ENCODE measurements at places on chromosomes 2 and 18.

DNA sequence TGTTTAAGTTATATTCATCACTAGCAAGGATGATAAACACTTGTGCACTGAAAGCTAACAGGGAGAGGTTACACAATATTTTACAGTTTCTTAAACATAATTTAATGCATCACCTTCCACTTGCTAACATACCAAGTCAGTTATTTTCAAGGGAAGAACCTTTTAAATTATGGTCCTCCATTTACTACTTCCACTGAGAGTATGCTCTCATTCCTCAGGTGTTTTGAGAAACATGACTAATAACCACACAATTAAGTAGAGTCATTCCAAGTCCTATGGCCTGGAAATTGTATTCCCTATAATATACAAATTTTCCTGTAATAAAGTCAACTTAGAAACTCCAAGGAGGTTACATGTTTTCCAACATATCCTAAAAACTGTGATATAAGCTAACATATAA is 152.3 kb upstream of the STON1 start:
- no peak for DNase-seq

DNA sequence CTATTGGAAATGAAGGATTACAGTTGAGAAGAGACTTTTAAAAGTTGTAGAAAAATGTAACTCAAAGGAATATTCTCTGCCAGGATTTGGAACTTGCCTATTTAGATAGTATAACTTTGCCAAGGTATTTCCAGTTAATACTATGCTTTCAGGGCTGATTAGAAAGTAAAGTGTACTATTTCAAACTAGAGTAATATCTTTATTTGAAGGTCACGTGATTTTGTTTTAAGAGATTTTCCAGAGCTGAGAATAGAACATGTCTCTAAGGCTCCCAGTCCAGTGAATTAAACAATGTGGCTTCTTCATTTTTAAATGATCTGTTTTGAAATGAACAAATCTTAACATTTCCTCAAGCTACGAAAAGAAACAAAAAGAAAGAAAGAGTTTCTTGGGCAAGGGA is 53.9 kb downstream of the CCDC148 start:
- no peak for DNase-seq

DNA sequence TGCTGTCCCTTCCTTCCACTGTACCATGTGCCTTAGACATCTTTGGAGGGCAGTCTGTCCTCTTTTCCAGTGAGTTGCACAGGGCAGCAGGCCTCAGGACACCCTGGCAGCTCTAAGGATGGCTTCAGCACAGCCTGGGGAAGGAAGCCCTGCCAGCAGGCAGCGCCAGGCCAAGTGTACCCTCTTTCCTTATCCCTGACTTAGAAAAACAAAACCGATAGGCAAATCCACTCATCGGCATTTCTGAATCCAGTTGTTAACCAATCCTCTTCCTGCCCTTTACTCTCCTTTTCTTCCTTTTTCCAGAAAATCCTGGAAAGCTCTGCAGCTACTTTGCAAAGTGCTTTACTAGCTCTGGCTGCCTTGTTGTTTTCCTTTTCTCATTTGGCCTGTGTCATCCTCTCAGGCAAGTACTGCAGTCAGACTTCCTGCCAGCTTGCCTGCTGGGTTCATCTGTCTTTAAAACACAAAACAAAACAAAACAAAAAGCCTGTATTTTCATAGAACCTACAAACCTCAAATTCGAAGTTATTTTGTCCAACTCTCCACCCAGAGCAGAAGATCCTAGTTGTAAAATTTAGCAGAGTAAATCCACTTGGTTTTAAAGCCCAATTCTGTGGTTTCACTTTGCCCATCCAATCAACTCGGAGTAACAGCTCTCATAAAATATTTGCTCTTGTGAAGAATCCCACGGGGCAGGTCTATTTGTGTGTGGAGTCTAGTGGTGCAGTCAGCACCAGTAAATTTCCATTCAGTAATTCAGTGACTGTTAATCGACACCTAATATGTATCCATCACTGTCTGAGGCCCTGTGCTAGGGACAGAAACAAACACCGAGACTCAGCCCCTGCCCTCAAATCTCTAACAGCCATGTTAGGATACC is 45.2 kb downstream of the PCBP1 start:
- DNase-seq: peak; percentile 57

DNA sequence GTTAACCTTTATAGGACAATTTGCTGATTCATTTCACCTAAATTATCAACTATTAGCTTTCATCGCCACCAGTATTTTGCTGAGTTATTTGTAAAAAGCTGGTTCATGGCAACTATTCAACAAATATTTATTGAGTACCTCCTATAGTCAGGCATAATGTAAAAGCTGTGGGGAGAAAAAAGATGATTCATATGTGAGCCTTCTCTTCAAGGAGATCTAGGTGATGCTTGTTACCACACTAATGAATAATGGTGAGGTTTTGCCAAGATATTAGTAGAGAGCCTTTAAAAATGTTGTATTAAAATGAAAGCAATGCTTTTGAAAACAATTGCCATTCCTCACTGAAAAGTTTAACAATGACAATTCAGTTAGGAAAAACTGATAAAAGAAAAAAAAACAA is 187.8 kb downstream of the ANKRD44 start:
- DNase-seq: no peak

- no peak for DNase-seq
Measured at GRCh38 chr2:169129703-169130243, 60.4 kb downstream of the DHRS9 start.

- no peak for DNase-seq
Measured at GRCh38 chr2:158194229-158194628, 92.6 kb downstream of the UPP2 start.

- DNase-seq: no peak
Measured at GRCh38 chr2:186303091-186303490, 183.0 kb upstream of the ZC3H15 start.

DNA sequence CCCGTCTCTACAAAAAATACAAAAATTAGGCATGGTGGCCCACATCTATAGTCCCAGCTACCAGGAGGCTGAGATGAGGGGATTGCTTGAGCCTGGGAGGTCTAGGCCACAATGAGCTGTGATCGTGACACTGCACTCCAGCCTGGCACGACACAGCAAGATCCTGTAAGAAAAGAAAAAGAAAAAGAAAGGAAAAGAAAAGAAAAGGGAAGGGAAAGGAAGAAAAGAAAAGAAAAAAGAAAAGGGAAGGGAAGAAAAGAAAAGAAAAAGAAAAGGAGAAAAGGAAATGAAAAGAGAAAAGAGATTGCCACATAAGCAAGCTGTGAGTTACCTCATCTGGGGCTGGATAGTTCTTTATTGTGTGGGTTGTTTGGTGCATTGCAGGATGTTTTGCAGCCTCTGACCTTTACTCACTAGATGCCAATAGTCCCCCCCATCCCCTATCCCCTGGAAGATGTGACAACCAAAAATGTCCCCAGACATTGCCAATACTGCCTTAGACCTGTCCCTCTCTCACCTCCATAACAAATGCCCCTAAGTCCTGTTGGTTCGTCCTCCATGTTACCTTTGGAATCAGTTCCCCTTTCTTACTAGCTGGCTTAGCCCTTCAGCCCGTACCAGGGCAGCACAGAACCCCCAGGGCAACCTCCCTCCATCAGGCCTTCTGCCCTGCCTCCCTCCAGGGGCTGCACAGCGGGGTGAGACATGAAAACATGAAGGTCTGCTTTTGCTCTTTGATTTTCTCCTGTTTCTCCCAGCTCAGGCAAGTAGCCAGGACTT is 8.9 kb downstream of the ASPRV1 start:
- DNase-seq: no peak

GRCh38 chr2:67179526-67179925 is 217.6 kb upstream of the ETAA1 start:
- no peak for DNase-seq

- DNase-seq: peak; percentile 92
Measured at GRCh38 chr2:191115391-191115790, 35.4 kb downstream of the STAT4 start.

GRCh38 chr2:43676322-43677050 is at the start of gene C1GALT1C1L:
Gene C1GALT1C1L, minus strand, starts transcription at chr2:43676429. Its CDS starts 107 bp downstream, at chr2:43676322.
- peak; percentile 58 for DNase-seq

DNA sequence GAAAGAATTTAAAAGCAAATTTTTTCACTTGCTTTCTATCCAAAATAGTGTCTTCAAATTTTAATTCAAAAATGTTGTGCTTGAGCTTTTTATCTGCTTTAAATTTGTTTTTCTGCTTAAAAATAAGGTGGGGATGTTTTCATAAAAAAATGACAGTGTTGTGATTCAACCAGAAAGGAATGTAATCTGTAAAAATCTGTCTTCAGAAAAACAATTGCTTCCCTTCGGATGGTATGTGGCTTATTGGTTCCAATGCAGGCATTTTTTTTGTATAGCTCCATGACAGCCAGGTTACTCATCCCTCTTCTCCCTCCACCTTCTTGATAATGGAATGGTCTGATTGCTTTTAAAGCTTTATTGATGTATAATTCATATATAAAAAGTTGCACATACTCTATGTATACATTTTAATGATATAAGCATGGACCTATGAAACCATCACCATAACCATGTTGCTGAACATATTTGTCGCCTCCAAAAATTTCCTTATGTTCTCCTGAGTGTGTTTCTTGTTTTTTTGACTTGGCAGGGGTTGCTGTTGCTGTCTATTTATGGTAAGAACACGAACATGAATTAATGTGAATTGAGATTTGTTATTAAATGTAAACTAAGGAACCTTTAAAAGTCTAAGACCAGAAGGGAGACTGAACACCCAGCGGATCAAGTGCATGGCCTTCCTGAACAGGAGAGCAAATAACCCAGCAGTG is 363.7 kb upstream of the SPHKAP start:
- peak; percentile 51 for DNase-seq

GRCh38 chr18:23166891-23167541 is 31.7 kb downstream of the CABLES1 start:
- DNase-seq: peak; percentile 31

- DNase-seq: no peak
Measured at GRCh38 chr2:127208313-127208712, 11.8 kb downstream of the CYP27C1 start.

GRCh38 chr18:12599543-12599942 is 58.4 kb downstream of the SPIRE1 start:
- no peak for DNase-seq

DNA sequence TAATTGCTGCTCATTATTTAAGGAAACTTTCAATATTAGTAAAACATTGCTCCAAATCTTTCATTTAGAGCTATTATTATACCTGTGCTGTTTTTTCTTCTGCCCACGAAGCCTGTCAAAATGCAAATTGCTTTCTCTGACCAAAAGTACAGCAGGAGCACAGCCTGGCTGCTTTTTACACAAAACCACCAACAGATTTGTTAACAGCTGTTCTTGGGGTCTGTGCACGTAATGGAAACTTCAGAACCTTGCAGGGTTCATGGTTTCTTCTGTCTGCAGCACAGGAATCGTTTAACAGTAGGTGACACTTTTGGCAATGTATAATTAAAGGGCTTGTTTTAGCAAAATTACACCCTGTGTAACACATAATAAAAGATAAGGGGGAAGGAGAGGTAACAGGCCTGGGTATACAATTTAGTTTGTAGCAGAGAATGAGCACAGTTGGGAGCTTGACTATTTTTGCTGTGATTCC is 447.3 kb downstream of the KCNJ3 start:
- DNase-seq: no peak

DNA sequence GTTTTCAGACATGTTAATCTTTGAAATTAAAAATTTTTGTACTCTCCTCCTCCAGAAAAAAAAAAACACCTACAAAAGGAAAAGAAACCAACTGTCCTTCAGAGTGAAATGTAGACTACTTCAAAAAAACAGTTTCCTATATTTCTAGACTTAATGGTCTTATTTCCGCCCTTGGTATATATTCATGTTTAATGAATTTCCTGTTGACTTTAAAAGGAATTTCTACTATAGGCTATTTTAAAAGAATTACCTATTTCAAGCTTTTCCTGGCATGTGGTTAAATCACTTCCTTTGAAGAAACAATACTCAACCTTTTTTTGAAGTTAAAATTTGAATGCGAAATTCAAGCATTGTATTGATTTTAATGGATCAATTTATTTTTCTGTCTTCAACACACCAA is 29.2 kb downstream of the GULP1 start:
- DNase-seq: no peak

DNA sequence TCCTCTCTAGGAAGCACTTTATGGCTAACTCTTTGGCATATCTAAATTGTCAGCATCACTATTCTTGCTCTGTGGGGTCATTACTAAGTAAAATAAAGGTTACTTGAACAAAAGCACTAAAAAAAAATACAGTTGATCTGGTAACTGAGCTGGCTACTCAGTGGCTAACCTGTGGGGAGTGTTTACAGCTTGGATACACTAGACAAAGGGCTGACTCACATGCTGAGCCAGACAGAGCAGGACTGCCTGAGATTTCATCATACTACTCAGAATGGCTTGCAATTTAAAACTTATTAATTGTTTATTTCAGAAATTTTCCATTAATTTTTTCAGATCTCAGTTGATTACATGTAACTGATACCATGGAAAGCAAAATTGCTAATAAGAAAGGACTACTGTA is 1690.4 kb upstream of the SLC39A10 start:
- DNase-seq: peak; percentile 68

- DNase-seq: no peak
Measured at GRCh38 chr18:21479721-21480120, 120.8 kb downstream of the ESCO1 start.

GRCh38 chr2:195647302-195647701 is 9.7 kb upstream of the SLC39A10 start:
- DNase-seq: no peak

DNA sequence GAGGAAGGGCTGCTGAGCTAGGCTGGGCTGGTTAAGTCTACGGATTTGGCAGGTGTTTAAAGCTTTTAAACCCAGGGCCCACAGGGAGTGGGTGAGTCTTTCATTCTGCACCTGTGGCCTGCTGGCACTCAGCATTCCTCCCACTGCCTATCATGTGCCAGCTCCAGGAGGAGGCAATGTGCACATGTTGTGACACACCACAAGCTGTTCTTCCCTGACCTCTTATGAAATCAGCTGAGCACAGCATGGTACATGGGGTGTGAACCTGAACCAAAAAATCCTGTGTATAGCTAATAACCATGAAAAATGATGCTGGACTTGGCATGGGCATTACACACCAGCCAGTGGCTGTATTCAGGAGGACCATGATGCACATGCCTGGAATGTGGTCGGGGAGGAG is 297.9 kb upstream of the MMADHC start:
- no peak for DNase-seq

- no peak for DNase-seq
Measured at GRCh38 chr18:23066504-23067039, 68.7 kb upstream of the CABLES1 start.

DNA sequence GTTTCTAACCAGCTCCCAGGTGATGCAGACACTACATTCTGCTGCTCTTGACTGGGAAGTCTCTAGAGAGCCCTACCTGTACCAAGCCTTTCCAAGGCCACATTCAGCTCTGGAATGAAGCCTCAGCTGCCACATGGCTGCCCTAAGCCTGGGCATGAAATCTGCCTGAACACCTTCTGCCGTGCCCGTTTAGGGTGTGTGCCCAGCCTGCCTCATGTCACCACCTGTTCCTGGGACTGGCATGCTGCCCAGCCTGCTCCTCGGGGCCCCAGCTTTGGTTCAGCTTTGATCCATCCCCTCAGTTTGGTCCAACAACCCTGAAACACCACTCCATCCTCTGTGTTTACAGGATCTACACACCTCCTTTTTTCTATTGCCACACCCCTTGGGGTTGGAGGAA is 210.9 kb downstream of the L3MBTL4 start:
- DNase-seq: no peak

GRCh38 chr18:56167366-56167765 is 471.0 kb downstream of the TXNL1 start:
- no peak for DNase-seq

- no peak for DNase-seq
Measured at GRCh38 chr18:76602191-76602590, 107.1 kb upstream of the ZNF516 start.

GRCh38 chr2:65666156-65666725 is 233.8 kb upstream of the SPRED2 start:
- peak; percentile 69 for DNase-seq

- DNase-seq: no peak
Measured at GRCh38 chr2:129730979-129731378, 248.5 kb upstream of the RAB6C start.
